RPMI7951 (cell line): ENCODE measurements at places on chromosomes 13 and 19. TPM values are rescaled to one million over a fixed set of nuclear protein-coding genes. Genes with fewer than 3 reads are reported as not detected.

KCTD15 gene
- total RNA-seq = 62.4 and 95.0 TPM in 2 replicates

SH2D3A gene
- not detected in 2 replicates for total RNA-seq

NTF4 gene
- not detected in 2 replicates for total RNA-seq

CAB39L gene
- 8.3 and 12.6 TPM in 2 replicates for total RNA-seq

PRX gene
- total RNA-seq = 0.72 and 1.2 TPM in 2 replicates

ZNF443 gene
- total RNA-seq = 4.8 and 5.8 TPM in 2 replicates
